Psoas muscle (tissue), 8 donors: ENCODE measurements at places on chromosomes 1 and 21. TPM values are rescaled to one million over a fixed set of nuclear protein-coding genes. Genes with fewer than 3 reads are reported as not detected.

- DNase-seq, result no peak
- no peaks in the 10 kb centered on the region for H3K36me3 ChIP-seq
- H3K27ac ChIP-seq, result peak overlapping the region; percentile 90
- peaks cover 26% of the 10 kb centered on the region for H3K4me1 ChIP-seq
Measured at GRCh38 chr1:15526021-15526489, 593 bp upstream of the DNAJC16 start.

GRCh38 chr1:61115436-61115835 is 33.1 kb downstream of the NFIA start:
- DNase-seq, result no peak
- H3K27me3 ChIP-seq, result no peaks in the 10 kb centered on the region
- no peak overlapping the region for H3K4me3 ChIP-seq
- H3K36me3 ChIP-seq, result no peaks in the 10 kb centered on the region
- peaks cover 64% of the 10 kb centered on the region for H3K4me1 ChIP-seq
- peak overlapping the region; percentile 64 for H3K27ac ChIP-seq

DNA sequence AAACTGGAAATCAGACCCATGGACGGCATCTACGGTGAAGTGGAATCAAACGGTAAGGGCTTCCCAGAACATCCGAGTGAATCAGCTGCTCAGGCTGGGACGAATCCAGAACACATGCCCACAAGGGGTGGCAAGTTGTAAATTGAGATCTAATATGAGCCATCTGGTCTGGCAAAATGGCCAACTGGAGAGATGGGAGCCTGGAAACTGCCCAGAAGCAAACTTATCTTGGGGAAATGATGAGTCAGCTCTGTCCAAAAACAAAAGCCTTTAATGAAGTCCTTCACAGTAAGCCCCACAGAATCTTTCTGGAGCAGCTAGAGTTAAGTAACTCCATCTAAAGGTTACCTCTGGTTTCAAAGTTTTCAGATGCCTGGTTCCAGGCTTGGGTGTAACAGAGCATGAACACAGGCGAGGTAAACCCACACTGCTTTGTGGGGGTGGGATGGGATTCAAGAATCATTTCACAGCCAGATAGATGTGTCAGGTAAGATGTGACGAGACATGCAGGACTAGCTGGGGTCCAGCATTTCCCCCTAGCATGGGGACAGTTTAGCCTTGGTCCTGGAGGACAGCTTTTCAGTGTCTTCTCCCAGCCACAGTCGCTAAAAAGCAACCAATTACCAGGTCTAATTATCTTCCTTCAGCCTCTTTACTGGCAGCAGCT is 10.5 kb upstream of the SRP9 start:
- no peaks in the 10 kb centered on the region for H3K36me3 ChIP-seq
- peak overlapping the region; percentile 17 for H3K4me3 ChIP-seq
- peak; percentile 70 for DNase-seq
- H3K27me3 ChIP-seq, result no peaks in the 10 kb centered on the region
- peak overlapping the region; percentile 73 for H3K27ac ChIP-seq

DNA sequence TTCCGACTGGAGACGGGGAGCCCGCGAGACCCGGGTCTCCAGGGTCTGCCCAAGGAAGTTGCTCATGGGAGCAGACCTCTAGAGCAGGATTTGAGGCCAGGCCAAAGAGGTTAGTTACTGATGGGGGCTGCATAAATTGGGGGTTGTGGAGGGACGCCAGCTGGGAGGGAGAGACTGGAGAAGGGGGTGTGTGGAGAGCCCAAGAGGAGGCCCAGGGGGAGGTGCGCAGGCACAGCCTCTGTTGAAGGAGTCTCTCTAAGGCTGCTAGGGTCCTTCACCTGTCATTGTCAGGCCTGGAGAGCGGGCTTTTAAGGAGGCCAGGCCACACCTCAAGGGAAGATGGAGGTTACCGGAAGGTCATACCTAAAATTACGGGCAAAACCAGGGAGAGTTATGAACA is 363 bp downstream of the PLA2G5 start:
- H3K4me1 ChIP-seq, result peaks cover 11% of the 10 kb centered on the region
- no peak overlapping the region for H3K27ac ChIP-seq
- peak overlapping the region; percentile 19 for H3K4me3 ChIP-seq
- H3K27me3 ChIP-seq, result no peaks in the 10 kb centered on the region
- H3K36me3 ChIP-seq, result no peaks in the 10 kb centered on the region

GRCh38 chr1:59750328-59751003 is 64.3 kb upstream of the HOOK1 start:
- H3K27me3 ChIP-seq, result no peaks in the 10 kb centered on the region
- peaks cover 3% of the 10 kb centered on the region for H3K36me3 ChIP-seq
- no peak overlapping the region for H3K27ac ChIP-seq
- H3K4me3 ChIP-seq, result no peak overlapping the region
- peaks cover 2% of the 10 kb centered on the region for H3K4me1 ChIP-seq

GRCh38 chr1:30255111-30255724 is 468.2 kb downstream of the MATN1 start:
- no peaks in the 10 kb centered on the region for H3K4me1 ChIP-seq
- no peaks in the 10 kb centered on the region for H3K36me3 ChIP-seq
- H3K27me3 ChIP-seq, result no peaks in the 10 kb centered on the region

DNA sequence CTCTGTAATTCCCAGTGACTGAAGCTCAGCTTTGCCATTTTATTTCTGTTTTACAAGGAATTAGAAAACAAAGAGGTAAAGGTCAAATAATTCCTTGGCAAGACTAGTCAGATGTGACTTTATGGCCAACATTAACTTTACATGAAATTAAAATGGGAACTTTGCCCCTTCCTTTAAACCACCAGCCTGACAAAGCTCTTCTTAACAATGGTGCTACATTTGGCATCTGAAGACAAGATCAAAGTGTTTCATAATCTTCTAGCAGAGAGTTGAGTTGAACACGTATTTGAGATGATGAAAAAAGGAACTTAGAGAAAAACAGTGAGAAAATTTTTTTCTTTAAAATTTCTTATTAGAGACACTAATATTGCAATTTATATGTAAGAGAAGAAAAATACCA is 193.8 kb downstream of the AK5 start:
- H3K4me1 ChIP-seq, result no peaks in the 10 kb centered on the region
- no peak overlapping the region for H3K27ac ChIP-seq
- DNase-seq, result no peak
- H3K36me3 ChIP-seq, result no peaks in the 10 kb centered on the region
- no peaks in the 10 kb centered on the region for H3K27me3 ChIP-seq
- no peak overlapping the region for H3K4me3 ChIP-seq

NTRK1 gene
- total RNA-seq, result 0.44 TPM

TFF1 gene
- total RNA-seq, result not detected

GRCh38 chr1:171265686-171266085 is 17.4 kb downstream of the FMO1 start:
- H3K4me1 ChIP-seq, result no peaks in the 10 kb centered on the region
- DNase-seq, result no peak
- H3K27me3 ChIP-seq, result no peaks in the 10 kb centered on the region
- no peaks in the 10 kb centered on the region for H3K36me3 ChIP-seq
- no peak overlapping the region for H3K27ac ChIP-seq
- H3K4me3 ChIP-seq, result no peak overlapping the region
